Progenitor cell of endocrine pancreas (in vitro differentiated cells): ENCODE measurements at places on chromosomes 1 and 21. TPM values are rescaled to one million over a fixed set of nuclear protein-coding genes. Genes with fewer than 3 reads are reported as not detected.

- no peak for DNase-seq
These were observed 571.6 kb downstream of the LRRIQ3 start for GRCh38 chr1:73626326-73626725.

DNA sequence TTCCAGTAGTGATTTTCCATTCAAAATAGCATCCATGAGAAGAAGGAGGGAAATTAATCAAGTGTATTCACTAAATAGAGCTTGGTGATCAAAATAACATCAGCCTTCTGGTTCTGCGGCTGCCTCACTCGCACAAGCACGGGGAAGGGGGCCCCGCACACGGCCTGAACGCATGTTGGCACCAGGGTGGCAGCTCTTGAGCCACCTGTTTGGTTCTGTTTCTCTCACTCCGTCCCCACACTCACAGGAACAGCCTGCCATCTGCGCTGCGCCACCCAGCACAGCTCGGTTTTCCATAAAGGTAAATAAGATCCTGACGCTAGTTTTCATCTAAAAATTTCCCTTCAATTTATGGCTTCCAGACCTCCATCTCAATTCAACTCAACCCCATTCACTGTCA lies 49.4 kb downstream of the TIAM1 start:
- no peak for DNase-seq

DNA sequence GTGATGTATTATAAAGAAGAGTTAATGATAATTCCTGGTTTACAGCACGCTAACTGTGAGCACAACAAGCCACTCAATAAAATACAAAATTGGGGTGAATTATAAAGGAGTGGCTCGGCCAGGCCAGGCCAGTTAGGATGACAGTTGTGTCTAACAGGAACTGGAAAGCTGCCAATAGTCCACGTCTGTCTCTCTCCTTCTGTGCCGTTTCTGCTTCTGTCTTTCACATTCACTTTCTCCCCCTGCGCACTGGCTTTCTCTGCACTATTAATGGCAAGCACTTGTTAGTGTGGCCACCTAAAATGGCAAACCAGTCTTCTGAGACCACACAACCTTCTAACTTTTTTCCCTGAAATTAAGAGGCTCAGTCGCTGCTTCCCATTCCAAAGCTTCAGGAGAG lies 394.3 kb downstream of the NTNG1 start:
- DNase-seq: no peak

DNA sequence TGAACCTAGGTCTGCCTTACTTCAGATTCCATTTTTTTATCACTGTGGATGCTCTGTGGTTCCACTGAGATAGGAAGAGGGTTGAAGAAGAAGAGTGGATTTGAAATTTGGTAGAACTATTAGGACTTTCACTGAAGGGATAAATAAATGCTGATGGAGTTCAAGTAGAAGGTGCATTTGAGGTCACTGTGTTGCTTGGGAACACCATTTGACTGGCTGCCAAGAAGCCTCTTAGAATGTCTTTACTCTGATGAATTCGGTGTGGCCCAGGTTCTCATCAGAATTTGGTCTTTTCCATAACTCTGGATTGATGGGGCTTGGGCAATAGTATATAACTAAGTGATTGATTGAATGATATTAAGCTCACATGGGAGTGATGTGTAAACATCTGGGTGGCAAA lies 11.9 kb downstream of the XPR1 start:
- DNase-seq: no peak

DNA sequence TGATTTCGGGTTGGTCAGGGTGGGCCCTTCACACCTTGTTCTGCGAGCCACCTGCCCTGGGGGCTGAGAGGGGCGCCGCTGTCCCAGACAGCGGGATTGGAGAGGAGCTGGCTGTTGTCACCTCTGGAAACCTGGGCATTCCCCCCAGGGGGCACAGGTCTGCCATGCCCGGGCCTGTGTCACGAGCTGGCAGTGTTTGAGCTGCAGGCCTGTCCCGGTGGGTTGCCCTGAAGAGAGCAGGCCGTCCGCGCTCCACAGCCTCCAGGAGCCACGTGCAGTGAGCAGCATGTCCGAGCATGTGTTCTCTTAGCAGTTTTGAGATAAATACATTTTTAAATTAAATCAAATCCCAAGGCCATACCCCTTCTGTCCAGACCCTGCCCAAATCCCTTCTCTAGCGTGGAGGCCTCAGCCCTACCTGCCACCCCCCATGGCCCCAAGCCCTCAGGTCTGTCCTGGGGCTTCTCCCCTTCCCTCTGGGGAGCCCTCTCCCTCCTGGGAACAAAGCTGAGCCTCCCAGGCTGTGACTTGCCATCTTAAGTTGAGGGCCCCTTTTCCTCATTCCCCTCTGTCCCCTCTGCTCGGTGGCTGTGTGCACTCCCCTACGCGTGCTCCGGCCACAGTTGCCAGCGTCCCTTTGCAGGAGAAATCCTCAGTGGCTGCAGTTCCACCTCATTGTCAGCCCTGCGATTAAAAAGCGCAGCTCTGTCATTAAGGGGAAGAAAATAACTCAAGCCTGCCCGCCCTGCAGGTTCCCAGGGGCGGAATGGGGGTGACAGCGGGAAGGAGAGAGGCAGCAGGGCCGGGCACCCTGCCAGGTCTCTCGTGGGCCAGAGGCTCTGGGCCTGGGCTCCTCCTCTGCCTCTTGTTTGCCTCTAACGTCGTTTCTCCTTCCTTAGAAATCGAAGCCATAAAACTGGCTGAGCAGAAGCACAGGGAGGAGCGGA lies 26.6 kb downstream of the SLX9 start:
- no peak for DNase-seq

DNA sequence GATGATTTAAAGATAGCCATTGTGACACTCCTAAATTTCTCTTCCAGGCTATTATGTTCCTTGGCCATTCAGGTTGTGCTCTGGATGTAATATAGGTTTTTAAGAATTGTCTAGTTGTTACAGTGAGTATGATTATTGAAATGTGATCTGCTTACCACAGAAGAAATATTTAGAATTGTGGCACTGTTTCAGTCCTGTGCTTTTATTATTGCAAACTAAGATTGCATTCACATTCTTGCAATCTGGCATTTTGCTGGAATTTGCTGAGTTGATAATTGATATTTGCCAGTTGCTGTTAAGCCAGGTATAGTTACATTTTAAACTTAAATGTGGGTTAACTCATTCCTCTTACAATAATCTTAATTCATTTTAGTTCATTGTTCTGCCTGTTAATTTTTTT lies 22.3 kb downstream of the EXO1 start:
- DNase-seq: no peak

GRCh38 chr21:22235866-22236590 lies 1237.8 kb downstream of the NCAM2 start:
- no peak for DNase-seq

DNA sequence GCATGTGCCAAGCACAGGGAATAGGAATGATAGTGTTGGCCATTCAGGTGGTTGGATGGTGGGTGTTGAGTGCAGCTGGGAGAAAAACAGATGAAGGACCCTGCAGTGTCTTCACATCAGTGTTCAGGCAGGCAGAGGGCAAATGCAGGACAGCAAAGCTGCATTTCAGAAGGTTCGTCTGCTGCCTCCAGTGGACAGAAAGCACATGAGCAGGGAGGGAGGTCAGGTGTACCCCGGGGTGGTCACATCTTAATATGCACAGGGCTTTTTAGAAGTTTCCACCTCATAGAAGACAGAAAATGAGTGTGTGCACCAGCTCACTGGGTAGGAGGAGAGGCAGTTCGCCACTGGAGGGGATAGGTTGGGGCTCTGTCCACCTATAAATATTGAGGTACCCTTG lies 184.9 kb downstream of the SLC35F3 start:
- no peak for DNase-seq

DNA sequence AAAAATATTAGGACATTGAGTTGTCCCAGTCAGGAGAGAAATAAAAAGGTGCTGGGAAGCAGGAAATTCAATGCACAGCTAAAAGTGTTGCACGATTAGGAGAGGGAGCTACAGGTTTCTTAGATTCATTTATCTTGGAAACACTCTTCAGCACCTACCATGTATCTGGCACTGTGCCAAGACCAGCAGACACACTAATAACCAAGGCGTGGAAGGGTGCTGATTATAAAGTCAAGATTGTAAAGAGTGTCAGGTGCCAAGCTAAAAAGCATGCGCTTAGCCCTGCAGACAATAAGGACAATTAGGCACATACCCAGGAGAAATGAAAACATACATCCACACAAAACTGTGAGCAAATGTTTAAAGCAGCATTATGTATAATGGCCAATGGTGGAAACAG lies 129.9 kb downstream of the DSCAM start:
- DNase-seq: no peak

DNA sequence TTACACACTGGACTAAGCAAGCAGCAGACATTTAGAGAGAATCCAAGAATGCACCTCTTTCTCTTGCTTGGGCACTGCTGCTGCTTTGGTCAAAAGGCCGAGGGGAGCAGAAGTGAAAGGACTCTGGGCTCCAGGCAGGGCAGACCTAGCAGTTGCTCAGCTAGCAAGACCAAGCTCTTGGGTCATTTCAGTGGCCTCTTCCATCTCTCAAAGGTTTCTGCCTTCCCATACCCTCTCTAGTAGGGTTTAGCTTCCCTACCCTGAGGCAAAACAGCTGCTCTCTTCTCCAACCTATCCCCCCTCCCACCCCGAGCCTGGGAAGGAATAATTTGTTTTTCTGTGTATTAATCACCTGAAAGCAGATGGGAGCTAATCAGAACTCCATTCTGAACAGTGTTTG lies 25.8 kb downstream of the TFAP2E start:
- no peak for DNase-seq

- no peak for DNase-seq
These were observed 9.4 kb downstream of the CYP2J2 start for GRCh38 chr1:59917026-59917784.

GRCh38 chr1:94026619-94027380 lies 94.1 kb downstream of the ABCA4 start:
- DNase-seq: no peak

DNA sequence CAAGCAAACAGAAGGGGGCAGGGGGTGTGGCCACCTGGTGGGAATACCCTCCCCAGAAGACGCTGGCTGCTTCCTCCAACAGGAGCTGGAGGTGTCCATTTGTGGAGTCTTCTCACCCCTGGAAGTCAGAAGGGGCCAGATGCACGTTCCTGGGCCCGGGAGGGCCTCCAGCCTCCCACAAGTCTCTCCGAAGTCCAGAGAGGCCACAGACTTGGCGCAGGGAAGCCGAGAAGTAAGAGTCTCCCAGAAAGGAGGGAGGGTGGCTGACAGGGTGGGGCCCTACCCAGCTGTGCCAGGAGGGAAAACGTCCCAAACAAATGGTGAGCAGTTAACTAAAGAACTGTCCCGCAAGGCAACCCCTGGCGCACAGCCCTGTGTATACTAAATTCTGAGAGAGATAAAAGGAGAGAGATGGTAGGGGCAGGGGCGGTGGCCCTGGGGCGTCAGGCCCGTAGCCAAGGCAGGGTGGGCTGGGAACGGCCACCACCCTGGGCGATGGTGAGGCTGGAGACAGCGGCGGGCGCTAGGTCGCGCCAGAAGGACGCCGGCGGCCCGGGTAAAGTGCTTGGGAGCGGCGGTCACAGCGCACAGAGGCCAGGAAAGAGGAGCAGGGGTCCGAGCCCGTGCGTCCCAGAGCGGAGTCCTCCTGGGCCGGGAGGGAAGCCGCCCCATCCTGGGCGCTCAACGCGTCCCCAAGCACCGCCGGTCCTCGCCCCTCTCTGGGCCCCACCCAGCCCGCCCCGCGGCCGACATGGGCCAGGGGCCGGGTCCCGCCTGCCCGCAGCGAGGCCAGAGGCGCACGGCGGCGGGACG lies 1.2 kb downstream of the CHD5 start:
- no peak for DNase-seq

DNA sequence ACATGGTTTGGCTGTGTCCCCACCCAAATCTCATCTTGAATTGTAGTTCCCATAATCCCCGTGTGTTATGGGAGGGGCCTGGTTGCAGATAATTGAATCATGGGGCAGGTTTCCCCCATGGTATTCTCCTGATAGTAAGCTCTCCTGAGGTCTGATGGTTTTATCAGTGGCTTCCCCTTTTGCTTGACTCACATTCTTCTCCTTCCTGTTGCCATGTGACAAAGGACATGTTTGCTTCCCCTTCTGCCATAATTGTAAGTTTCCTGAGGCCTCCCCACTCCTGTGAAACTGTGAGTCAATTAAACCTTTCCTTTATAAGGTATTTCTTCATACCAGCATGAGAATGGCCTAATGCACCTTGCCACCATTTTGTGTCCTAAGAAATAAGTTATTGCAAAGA lies 415.0 kb downstream of the COL11A1 start:
- DNase-seq: no peak

DNA sequence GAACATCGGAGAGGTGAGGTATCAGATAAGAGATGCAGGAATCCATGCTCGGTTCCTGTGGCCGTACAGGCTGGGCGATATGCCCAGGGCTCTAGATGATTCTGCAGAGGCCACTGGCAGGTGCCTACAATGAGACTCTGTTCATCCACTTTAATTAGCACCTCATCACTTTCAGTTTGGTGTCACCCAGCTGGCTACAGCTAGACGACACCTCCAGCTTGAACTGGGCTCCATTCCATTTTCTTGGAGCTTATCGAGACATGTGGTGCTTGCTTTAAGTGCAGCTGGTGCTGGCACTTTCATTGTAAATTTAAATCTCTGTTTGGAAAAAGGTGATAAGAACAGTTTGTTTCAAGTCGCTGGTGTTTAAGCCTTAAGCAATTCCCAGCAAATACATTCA lies 322.5 kb upstream of the ADGRL2 start:
- DNase-seq: no peak

DNA sequence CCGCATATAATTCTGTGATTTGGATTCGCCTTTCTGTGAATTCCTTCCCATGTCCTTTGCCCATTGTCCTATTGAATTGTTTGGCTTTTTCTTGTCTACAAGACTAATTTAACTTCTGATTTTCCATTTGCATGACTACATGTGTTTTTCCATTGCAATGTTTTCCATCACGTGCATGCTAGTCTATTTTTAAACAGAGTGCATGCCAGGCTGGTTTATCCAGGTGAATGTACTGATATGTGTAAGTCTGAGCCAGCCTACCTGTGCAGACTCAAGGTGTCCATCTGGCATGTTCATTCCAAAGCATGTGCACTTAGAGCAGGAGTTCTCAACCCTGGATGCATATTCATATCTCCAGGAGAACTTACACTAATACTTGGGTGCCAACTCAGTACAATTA lies 59.7 kb downstream of the INAVA start:
- DNase-seq: no peak

DNA sequence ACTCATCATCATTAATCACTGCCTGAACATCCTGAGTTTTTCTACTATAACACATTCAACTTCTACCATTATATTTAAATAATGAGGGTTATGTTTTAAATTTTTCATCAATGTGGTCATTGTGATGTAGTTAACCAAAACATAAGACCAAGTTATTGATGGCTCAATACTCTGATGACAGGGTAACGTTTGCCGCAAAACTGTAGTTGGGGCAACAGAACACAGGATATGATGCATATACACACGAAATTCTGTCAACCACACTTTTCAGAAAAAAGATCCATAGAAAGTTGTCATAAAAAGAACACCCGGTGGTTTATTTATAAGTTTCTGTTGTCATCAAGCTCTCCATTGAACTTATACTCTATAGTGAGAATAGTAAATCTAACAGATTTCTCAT lies 121.7 kb upstream of the COL11A1 start:
- DNase-seq: no peak

The RIPPLY3 gene
- 17.9 and 18.9 TPM in 2 replicates for total RNA-seq

The OVAAL gene
- not detected in 2 replicates for total RNA-seq

The C8A gene
- total RNA-seq: 0.77 and 0.98 TPM in 2 replicates

The KIF2C gene
- total RNA-seq: 26.6 and 28.7 TPM in 2 replicates

The CDK18 gene
- total RNA-seq: 23.9 and 24.5 TPM in 2 replicates

The C1orf210 gene
- 31.4 and 34.3 TPM in 2 replicates for total RNA-seq

The ANGPTL3 gene
- total RNA-seq: 0.48 TPM in 1 of 2 replicates, not detected in the other

The TOR1AIP1 gene
- total RNA-seq: 29.5 and 32.0 TPM in 2 replicates

The CLDN19 gene
- 7.8 and 8.2 TPM in 2 replicates for total RNA-seq

The LCE6A gene
- not detected in 2 replicates for total RNA-seq

The LMX1A gene
- 0.18 TPM in 1 of 2 replicates, not detected in the other for total RNA-seq

The S100B gene
- total RNA-seq: not detected in 2 replicates

The IARS2 gene
- 60.7 and 64.7 TPM in 2 replicates for total RNA-seq
